Mesenteric fat pad (tissue), 1 donor: ENCODE measurements at places on chromosomes 2 and 18. TPM values are rescaled to one million over a fixed set of nuclear protein-coding genes. Genes with fewer than 3 reads are reported as not detected.
A peak's percentile ranks its signal among the peaks of the same experiment; 100 is the strongest.

GRCh38 chr2:44772669-44773378 is 168.7 kb upstream of the SIX3 start:
- no peak for DNase-seq

DNA sequence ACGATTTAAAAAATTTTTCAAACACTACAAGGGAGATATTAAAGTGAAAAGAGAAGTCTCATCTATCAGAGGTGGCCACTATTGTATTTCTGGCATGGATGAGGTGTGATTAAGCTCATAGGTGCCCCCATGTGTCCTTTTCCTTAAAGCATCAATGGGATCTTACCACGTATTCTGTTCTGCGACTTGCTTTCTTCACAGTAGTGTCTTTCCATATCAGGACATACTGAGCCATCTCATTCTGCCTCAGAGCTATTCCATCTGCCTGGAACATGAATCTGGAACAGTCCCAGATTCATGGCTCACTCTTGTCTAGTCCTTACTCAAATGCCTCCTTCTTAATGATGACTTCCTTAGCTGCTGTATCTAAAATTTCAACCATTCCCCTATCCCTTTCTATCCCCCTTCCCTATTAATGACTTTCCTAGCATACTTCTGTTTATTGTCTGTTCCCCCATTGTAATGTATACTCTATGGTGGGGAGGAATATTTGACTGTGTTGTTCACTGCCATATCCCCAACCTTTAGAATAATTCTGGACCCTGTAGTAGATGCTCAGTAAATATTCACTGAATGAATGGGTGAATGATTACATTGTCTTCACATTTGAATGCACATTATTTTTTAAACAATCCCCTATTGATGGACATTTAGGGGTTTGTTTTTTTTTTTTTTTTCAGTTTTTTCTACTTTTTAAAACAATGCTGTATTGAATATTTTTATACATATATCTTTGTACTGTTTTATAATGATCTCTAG is 11.1 kb downstream of the STAMBP start:
- no peak for DNase-seq

- DNase-seq, result no peak
Observed at GRCh38 chr18:13558124-13558523, 168.2 kb downstream of the FAM210A start.

DNA sequence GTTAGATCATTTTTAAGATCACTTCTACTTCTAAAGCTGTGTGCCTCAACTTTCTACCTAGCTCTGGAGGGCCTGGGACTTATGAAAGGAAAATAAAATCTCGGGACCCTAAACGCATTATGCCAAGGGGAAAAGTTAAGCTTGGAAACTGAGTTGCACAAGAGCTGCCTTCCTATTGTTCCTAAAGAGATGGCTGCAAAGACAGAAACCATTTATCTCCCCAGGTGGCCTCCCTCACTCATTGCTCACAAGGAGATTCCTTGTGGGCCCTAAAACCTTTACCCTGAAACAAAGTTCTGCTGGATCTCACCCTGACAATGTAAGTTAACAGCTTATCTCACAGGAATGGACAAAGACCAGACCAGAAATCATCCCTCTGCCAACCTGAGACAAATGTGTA is 26.8 kb downstream of the TUBB6 start:
- DNase-seq, result no peak

DNA sequence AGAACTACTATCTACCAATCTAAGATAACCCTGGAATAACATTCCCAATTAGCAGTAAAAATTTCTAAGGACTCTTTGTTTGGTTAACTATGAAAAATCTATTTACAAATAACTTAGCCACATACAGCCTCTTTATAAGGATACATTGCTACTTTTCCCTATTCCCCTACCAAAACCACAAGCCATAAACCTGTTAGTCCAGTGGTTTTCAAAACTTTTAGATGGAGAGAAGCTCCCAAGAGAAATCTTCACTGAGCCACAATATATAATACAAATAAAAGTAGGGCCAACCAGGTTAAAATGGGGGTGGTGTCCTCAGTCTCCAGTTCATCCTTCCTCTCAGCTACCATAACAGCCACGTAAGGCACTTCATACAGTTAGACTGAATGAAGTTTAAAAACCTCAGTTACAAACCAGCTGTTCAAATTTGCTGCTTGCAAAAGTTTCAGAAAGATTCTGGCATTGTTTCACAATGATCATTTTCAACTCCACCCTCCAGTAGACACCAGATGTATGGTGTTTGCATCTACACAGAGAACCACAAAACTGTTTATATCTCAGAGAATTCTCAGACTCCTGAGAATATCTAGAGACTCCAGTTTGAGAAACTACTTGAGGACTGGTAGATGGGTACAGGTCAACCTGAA is 26.0 kb downstream of the SOS1 start:
- DNase-seq, result no peak

GRCh38 chr2:145854039-145854755 is 1334.3 kb upstream of the ZEB2 start:
- DNase-seq, result no peak

The TMEM169 gene
- 0.45 TPM for total RNA-seq

- DNase-seq, result no peak
Observed at GRCh38 chr2:233917116-233917515, at the start of gene TRPM8. TSS of gene TRPM8 (plus strand) at chr2:233917373. CDS start at chr2:233926538, 9,165 bp downstream.

The RGPD3 gene
- 0.42 TPM for total RNA-seq

The COL5A2 gene
- 93.4 TPM for total RNA-seq

The TMEM178A gene
- total RNA-seq, result 1.5 TPM

GRCh38 chr2:197828464-197829135 is 24.2 kb downstream of the PLCL1 start:
- no peak for DNase-seq

DNA sequence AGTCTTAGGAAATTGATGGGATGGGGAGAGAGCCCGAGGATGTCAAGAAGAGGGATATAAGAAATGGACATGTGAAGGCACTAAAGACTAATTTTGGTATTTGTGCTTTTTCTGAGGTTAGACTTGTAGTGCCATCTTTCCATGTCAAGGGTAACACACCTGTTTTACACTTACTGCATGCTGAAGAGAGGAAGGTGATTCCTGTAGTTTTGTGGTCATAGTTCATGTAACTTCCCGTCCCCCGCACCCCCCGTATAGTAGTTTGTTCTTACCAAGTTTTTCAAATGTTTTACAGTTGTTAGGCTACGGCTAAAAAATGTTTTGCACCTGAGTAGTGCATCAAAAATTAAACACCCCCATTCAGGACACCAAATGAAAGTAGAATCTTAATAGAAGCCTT is 73.8 kb downstream of the CLIP4 start:
- DNase-seq, result no peak

- no peak for DNase-seq
Observed at GRCh38 chr18:51630706-51631105, 433.2 kb upstream of the MEX3C start.

- DNase-seq, result no peak
Observed at GRCh38 chr18:26574958-26575864, 26.9 kb upstream of the KCTD1 start.

The GALNT13 gene
- total RNA-seq, result 3.1 TPM

The CIB4 gene
- not detected for total RNA-seq

- DNase-seq, result no peak
Observed at GRCh38 chr2:141554810-141555209, 576.0 kb downstream of the LRP1B start.

- peak; percentile 73 for DNase-seq
Observed at GRCh38 chr2:232689152-232689910, 7.8 kb upstream of the GIGYF2 start.

The CNOT9 gene
- 36.2 TPM for total RNA-seq

DNA sequence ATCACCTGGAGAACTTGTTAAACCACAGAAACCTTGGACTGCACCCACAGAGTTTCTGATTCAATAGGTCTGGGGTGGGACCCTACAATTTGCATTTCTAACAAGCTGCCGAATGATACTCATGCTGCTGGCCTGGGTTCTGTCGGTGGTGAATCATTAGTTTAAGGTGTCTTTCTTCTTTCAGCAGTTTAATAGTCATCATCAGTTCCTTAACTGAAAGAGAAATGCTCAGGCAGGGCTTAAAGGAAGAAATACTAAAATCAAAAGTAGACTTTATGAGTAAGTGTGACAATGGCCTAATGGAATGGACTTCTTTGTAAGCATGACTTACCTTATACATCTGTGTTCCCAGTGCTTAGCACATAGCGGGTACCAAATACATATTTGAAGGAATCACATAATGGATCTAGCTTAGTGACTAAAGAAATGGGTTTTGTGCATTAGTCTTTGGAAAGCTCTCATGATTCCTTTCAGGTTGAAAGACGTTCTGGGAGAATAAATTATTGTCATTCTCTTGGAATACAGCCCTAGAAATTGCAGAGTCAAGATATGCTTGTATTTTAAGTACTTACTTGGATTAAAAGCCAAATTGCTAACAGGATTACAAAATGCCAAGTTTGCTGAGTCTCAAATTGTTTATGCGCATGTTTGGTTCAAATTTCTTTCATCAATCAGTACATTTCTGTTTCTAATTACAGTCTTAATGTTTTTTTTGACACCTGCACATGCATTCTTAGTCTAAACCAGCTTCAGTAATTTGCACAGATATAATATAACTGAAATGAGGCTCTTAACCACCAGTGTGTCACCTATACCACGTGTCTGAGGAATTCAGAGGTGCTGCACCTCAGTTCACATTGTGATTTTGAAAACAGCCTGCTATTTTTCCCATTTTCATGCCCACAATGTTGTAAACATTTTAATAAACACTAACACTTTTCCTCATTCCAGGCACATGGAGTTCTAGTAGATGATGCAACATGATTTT is 220.3 kb upstream of the NRP2 start:
- DNase-seq, result no peak

DNA sequence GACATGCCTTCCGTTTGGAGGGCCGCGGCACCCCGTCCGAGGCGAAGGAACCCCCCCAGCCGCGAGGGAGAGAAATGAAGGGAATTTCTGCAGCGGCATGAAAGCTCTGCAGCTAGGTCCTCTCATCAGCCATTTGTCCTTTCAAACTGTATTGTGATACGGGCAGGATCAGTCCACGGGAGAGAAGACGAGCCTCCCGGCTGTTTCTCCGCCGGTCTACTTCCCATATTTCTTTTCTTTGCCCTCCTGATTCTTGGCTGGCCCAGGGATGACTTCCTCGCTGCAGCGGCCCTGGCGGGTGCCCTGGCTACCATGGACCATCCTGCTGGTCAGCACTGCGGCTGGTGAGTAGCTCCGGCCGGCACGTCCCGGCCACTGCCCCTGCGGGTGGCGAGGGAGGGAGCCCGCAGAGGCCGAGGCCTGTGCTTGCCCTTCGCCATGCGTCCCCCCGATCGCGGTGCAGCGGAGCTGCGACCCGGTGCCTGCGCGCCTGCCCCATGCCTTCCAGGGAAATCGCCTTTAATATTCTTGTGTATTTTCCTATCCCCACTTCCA is 1.2 kb downstream of the BMPR2 start:
- DNase-seq, result no peak

DNA sequence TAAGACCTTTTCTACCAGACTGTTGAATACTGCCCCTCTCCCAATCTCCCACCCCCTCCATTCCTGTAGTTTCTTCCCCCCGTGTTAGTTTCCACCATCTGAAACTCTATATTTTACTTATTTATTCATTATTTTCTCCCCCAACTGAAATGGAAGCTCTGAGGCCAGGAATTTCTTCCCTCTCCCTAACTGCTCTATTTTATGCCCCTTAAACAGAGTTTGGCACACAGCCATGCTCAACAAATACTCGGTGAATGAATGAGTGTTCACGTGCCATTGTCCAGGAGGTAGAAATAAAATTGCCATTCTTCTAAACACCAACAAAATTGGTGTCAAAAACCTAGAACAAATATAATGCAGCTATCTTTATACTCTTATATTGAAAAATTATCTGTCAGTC is 5.6 kb downstream of the ITGB1BP1 start:
- DNase-seq, result no peak

DNA sequence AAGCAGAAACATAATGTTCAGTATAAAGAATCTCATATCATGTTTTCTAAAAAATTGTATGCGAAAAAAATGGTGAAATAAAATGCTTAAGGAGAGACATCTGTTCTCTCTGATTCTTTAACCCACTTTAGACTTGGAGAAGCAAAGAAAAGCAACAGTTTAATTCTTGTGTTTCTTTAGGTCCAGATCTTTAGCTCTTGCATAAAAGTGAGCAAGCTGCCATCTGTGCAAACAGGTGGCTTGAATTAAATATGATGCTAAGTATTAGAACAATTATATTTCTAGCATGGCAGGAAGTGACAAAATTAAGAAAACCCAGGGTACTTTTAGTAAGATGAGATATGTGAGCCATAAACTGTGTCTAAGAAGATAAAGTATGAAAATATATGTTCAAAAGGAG is 1038.3 kb downstream of the DPP10 start:
- DNase-seq, result no peak

DNA sequence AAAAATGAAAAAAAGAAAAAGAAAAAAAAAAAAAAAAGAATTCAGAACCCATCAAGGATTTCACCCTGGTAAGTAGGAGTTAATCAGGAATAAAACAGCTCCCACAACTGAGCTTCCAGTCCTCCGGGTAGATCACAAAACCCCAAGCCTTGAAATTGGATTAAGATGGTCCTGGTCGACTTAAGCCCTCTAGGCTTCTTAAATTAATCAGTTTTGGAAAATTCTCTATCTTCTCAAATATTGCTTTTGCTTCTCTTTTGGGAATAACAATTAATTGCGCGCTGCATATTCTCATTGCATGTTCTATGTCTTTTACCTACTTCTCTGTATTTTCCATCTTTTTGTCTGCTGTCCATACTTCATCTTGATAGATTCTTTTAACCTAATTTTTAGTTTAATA is 348.0 kb upstream of the MEX3C start:
- no peak for DNase-seq

- DNase-seq, result no peak
Observed at GRCh38 chr2:32810909-32811495, 135.8 kb upstream of the LTBP1 start.

DNA sequence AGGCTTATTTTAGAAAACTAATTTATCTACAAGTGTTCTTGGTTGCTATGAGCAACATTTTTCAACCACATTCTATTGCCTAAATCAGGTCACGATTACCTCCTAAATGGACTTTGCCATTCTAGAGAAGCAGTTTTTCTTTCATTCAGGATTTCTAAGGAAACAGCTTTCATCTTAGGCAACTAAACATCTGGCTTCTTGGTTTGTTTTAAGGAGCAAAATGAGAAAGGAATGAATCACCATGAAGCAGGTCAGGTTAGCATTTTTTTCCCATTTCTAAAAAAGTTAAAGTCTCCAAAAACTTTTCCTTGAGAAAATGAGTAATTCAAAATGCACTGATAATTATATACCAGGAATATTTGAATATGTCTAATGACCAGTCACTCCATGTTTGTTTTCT is 114.8 kb downstream of the GAREM1 start:
- no peak for DNase-seq

- DNase-seq, result no peak
Observed at GRCh38 chr18:63444580-63444979, 22.3 kb upstream of the VPS4B start.

The CRYGA gene
- not detected for total RNA-seq
